Foreskin fibroblast (primary cell): ENCODE measurements at places on chromosomes 3 and 15.
A peak's percentile ranks its signal among the peaks of the same experiment; 100 is the strongest.

DNA sequence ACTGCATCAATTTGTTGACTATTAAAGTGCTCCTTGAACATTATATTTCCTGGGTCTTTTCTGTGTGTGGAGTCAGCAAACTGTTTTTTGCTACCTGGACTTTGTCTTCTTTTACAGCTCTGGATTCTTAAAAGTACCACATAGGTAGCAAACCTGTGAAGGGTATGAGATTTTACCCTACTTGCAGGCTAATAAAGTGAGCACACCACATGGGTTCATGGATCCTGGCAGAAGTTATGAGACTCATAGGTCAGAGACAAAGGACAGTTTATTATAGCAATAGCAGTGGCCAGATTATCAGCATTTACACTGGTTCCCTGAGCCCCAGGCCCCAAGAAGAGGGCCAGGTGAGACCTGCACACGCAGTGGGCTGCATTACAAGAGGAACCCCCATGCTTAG lies 8.0 kb upstream of the SACM1L start:
- DNase-seq: no peak

DNA sequence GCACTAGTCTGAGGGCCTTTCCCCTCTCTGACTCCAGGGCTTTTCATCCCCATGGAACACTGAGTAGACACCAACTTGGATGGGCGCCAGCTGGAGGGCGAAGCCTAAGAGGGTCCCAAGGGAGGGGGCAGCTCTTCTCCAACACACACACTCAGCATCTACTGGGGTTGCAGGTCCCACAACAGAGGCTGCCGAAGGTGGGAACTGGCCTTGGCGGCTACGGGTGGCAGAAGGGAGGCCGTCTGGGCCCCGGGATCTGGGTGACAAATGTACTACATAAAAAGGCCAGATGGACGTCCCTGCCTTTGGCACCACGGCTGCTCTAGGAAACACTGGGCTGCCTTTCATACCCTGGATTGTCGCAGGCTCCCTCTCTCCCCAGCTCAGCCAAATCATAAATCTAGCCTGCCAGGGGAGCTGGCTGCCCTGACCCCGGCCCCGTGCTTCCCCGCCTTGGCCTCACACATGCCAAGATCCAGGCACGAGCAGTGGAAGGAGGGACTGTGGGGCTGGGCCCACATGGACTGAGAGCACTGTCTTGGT lies 31.5 kb downstream of the SEMA5B start:
- no peak for DNase-seq

- no peak for DNase-seq
Measured at GRCh38 chr15:78437107-78437761, 782 bp upstream of the IREB2 start.

- peak; percentile 56 for DNase-seq
Measured at GRCh38 chr3:61530355-61530754, 31.0 kb upstream of the PTPRG start.

DNA sequence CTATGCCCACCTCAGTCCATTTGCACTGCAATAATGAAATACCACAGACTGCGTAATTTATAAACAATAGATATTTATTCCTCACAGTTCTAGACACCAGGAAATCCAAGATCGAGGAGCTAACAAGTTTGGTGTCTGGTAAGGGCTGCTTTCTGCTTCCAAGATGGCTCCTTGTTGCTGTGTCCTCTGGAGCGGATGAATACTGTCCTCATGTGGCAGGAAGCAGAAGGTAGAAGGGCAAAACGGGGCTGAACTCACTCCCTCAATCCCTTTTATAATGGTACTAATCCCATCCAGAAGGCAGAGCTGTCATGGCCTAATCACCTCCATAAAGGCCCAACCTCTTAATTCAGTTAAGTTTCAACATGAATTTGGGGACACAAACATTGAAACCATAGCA lies 75.3 kb downstream of the P2RY1 start:
- DNase-seq: peak; percentile 3

- DNase-seq: no peak
Measured at GRCh38 chr3:3538451-3538850, 260.8 kb upstream of the LRRN1 start.

- no peak for DNase-seq
Measured at GRCh38 chr3:7669641-7670040, 808.7 kb downstream of the GRM7 start.

DNA sequence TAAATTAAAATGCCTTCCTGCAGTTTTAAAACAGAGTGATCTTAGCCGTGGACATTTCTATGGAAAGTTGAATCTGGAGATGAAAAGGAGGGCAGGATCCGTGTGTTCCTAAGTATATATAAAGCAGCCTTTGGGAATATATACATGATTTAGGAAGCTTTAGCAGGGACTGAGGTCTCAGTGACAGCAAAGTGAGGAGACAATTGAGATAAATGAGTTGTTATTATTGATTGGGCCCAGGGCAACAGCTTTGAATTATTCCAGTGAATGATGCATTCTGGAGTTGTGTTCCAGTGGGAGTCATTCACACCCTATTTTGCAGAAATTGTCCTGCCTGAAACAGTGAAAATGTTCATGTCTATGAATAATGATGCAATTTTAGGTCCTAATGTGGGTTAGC lies 281.4 kb downstream of the BCHE start:
- no peak for DNase-seq

DNA sequence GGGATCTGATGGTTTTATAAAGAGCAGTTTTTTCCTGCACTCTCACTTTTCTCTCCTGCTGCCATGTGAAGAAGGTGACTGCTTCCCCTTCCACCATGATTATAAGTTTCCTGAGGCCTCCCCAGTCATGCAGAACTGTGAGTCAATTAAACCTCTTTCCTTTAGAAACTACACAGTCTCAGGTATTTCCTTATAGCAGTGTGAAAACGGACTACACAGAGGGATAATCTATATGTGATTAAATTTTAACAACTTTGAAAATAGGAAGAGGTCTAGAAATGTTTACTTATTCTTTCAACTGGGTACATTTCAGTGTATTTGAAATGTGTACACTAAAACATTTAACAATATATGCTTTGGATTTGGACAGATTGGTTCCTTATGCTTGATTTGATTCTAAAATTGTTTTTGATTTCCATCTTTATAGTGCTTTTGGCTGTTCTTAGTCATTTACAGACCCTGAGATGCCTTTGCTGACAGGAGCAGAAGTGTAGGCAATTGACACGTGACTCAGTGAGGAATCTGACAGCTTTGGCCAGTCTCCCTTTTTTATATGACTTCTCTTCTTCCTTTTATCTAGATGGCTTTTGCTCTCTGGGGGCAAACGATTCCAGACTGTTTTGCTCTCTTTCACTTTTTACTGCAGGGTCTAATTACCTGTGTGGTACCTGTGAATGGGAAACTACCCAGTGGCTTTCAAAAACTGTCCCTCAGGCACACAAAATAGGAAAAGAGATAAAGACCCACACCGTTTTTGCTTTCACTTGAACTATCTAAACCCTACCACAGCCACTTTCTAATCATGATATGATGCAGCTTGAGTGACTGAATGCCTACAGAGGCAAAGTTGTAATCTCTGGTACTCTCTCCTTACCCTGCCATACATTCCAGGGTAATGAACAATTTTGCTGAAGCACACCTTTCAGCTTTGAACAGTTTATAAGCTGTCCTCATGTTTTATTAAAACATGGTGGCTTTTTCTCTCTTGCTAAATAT lies 422.6 kb downstream of the ROBO1 start:
- no peak for DNase-seq

- DNase-seq: no peak
Measured at GRCh38 chr15:69658411-69658945, 205.9 kb downstream of the RPLP1 start.

DNA sequence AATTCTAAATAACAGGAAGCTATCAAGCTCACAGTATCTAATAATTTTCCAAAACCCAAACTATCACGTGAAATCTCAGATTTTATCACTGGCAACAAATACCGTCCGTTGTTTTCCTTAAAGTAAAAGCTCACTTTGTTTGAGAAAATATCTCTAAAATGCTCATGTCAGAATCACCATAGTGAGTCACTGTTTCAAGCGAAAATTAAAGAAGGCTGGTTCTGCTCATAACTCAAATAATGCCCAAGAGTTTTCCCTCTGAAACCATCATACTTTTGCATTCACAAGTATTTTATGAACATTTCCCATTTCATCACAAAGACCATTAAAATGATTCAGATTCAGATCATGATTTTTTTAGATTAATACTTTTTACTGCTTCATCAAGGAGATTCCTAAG lies 50.6 kb downstream of the TBL1XR1 start:
- DNase-seq: peak; percentile 30

DNA sequence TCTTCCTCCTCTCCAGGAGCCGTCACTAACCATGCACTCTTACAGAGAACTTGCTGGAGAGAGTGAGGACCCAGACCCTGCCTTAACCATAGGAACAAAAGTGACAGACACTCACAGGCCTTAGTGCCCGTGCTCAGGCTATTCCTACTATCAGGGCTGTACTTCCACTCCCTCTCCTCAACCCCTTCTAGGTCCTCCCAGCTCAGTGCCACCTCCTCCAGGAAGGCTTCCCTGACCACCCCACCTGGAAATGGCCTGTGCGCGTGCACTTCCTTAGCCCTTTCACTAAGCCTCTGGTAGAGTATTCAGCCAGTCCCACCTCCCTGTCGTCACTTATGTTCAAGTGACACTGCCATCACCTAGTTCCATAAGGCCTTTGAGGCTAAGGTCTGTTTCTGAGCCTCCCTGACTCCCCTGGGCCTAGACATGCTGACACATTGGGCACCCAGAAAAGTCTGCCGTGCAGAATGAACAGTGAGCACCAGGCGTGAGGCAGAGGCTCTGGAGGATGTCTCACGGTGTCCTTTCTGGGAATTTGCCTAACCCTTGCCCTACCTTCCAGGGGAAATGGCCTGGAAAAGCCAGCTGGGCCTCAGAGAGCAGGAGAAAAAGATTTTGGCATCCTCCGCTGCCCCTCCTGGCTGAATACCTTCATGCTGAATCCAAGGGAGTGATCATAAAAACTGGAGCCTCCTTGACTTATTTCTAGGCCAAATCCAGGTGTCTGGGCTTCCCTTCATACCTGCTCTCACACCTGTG lies 108.6 kb upstream of the SMAD3 start:
- no peak for DNase-seq

- DNase-seq: no peak
Measured at GRCh38 chr3:41073190-41073589, 126.1 kb upstream of the CTNNB1 start.

DNA sequence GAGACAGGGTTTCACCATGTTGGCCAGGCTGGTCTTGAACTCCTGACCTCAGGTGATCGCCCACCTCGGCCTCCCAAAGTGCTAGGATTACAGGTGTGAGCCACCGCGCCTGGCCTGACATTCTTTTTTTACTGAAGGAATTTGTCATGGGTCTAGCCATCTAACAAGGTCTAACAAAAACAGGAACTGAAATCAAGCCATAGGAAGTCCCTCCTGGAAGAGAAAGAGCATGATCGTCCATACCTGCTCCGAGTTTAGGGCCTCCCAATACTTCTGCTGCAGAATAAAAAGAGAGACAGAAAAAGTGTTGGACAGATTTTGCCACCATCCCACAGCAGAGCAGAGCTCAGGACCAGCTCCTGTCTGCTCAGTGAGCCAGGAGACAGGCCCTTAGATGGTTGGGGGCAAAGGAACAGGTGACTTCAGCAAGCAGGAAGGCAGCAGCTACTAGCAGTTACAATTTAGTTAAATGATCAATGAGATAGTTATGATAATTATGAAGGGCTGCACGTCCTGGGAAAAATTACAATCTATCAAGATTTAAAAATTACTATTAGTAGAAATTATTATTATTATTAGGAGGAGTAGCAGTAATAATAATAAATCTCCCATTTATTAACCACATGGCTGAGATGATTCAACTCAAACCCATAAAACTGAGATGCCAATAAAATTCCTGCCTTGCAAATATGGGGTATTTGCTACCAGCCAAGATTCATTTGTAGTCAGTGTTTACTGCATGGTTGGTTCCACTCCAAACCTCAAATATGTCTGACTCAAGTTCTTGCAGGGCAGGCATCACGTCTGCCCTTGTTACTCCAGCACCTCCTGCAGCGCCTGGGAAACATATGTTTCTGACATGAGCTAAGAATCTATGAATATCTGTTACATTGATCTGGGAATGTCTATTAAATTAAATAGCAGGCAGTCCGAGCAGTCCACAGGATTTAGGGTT lies 40.1 kb downstream of the TMEM44 start:
- DNase-seq: peak; percentile 99

DNA sequence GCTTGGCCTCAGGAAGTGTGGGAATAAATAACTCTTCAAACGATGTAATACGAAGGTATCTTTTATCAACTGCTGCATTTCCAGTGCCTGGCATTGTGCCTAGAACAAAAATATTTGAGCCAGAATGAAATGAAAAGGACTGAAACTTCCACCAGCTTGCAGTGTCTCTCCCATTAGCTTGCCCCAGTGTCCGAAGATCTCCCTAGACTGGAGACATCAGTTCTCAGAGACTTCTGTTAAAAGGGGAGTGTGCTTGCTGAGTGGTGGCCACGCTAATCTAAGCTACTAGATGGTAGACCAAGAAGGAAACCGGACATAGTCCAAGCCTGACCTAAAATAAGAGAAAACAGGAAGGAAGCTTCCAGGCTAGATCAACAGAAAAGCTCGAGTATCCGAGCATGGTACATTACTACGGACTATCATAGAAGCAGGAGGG lies 28.6 kb downstream of the KCNAB1 start:
- DNase-seq: no peak

DNA sequence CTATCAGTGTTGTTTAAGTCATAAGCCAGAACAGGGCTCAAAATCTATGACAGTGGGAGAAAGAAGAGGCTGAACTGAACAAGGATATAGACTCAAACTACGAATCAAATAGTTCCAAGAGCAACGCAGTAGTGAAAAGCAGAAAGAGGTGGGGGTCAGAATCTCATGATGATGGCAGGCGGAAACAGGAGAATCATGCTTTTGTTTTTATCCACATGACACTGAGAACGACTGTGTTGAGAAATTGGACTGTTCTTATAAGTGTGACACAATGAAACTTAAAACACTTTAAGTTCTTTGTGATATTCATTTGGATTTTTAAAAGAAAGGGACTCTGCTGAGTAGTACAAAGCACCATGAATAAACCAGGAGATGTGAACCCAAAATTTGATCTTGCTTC lies 309.4 kb downstream of the ULK4 start:
- DNase-seq: no peak

DNA sequence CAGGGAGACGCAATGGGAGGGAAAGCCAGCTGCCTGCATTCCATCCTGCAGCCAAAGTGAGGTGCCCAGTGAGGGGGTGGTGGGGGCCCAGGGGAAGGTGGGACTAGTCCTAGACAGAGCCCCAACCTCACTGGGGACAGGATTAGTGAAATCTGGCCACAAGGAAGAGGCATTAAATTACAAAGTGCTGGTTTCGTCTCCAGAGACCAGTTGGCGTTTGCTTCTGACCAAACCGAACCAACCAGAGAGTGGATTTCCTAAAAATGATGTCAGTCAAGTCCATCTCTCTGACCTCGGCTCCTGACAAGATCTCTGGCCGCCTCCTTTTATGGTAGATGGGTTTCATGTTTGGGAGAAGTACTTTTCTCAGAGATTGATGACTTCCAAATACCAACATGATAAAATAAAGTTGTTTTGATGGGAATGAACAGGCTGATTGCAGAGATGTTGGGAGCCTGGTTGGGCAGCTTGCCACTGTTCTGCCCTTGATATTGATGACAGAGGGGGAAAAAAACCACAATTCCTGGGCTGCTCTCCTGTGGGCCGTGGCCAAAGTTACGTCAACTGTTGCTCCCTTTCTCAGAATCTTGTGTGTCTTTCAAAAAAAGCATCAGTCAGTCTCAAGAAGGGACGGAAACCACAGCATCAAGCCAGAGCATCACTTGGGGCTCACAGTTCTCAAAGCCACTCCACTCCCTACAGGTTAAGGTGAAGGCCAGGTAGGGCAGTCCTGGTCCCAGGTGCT lies 24.6 kb downstream of the ITGA11 start:
- no peak for DNase-seq

- no peak for DNase-seq
Measured at GRCh38 chr3:11371747-11372146, 99.5 kb downstream of the ATG7 start.

GRCh38 chr3:102715030-102715697 lies 280.3 kb downstream of the ZPLD1 start:
- DNase-seq: no peak
